ENCODE measurements at places on chromosomes 13 and 19.

DNA sequence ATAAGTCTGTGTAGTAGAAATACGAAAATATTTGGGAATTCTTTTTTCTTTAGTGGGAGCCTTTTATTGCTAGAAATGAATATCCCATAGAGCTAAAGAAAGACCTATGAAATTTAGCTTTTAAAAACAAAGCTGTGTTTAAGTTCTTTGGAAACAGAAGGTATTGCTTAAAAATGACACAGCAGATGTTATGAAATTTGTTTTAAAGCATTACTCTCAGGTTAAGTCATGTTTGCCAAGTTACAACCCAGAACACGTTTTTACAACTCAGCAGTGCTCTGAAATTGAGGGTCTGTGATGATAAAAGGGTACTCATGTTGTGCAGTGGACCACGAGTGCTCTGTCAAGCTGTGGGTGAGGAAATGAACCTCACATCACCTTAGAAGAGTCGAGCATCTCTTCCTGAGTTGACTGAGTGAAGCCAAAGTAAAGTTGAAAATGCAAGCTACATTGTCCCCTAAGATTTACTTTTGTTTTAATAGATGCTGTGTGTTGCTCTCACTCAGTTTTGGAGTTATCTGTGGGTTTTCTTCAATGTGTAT is 161.1 kb downstream of the SHISA2 start:
- DNase-seq: no peak

DNA sequence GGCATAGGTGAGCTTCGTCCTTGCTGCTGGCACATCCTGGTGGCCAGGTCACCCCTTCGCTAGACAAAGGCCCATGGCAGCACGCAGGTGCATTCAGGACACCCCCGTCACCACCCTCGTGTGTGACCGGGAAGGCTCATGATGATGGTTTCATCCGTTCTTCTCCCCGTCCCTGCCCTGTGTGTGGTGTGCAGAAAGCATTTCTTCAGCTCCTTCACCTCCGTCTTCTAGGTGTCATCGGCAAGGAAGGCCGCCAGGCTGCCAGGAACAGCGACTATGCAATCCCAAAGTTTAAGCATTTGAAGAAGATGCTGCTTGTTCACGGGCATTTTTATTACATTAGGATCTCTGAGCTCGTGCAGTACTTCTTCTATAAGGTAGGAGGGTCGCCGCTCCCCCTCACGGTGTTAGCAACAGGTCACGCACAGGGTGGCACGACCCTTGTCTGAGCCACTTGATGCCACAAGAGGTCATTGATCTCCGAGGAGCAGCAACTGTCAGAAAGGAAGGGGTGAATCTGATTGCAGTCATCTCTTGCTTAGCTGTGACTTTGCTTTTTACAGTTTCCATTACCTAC is 111.0 kb upstream of the MCF2L start:
- no peak for DNase-seq

- DNase-seq: no peak
Measured at GRCh38 chr13:108980237-108980636, 350.8 kb downstream of the MYO16 start.

GRCh38 chr13:104357672-104358354 is 1291.6 kb upstream of the SLC10A2 start:
- DNase-seq: no peak

DNA sequence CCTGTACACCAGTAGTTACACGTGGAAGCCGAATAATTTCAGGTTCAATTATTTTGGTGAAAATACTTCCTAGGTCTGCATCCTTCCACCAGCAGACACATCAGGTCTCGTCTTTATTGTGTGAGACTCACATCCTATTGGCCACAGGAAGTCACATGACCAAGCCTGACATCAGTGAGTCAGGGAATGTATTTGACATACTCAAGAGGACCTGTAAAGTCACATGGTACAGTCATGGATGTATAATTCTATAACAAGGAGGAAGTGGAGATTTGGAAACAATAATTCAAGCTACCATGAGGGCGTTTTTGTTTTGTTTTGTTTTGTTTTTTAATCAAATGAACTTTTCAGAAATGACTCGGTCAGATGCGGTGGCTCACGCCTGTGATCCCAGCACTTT is 9.3 kb upstream of the HIF3A start:
- no peak for DNase-seq

GRCh38 chr13:77810878-77811277 is 107.8 kb downstream of the EDNRB start:
- no peak for DNase-seq

DNA sequence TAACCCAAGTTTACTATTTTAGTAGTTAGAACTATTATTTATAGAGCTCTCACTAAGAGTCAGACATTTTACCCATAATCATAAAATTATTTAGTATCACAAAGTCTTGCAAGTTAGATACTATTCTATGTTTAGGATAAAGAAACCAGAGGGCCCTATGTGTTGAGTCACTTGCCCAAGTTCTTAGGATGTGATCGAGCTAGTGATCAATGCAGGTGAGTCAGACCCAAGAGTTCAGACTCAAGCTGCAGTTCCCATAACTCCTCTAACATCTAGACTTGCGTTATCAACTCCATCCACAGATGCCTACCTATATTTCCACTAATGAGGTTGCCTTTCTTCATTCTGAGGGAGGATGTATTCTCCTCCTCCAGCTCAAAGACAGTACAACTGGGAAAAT is 53.8 kb downstream of the DACH1 start:
- DNase-seq: no peak

GRCh38 chr13:20161275-20161950 is 561 bp upstream of the GJA3 start:
- peak; percentile 75 for DNase-seq

GRCh38 chr13:86397635-86398034 is 598.4 kb upstream of the SLITRK6 start:
- DNase-seq: no peak

- DNase-seq: no peak
Measured at GRCh38 chr13:113555141-113555540, 29.4 kb upstream of the TFDP1 start.

- DNase-seq: peak; percentile 91
Measured at GRCh38 chr19:14381689-14382474, 638 bp downstream of the ADGRE5 start.

DNA sequence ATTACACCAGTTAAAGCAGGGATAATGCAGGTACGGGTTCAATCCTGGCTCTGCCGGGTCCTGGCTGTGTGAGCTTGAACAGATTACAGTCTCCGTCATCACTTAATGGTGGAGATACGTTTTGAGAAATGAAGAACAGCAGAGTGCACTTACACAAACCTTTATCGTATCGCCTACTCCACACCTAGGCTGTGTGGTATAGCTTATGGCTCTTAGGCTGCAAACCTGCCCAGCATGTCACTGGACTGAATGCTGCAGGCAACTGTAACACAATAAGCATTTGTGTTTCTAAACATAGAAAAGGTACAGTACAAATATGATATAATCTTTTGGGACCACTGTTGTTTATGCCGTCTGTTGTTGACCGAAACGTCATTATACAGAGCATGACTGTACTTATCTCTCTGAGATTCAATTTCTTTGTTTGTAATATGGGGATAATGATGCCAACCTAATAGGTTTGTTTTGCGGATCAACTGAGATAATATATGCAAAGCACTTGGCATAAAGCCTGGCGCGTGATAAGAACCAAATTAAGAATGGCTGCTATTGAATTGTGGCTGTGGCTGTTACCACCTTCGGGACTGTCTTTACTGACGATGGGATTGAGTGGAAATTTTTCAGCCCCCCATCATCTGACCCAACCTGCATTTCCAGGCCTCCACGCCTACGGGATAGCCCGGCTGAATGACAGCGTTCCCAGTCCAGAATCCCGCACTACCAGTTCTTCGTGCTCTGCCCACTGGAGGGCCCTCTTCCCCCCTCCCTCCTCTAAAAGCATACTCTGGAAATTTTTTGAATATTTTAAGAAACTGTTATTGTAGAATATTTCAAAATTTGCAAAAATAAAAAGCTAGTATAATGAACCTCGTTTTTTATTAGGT is 11.2 kb downstream of the KRTDAP start:
- no peak for DNase-seq

GRCh38 chr13:70088926-70089325 is 18.7 kb upstream of the ATXN8OS start:
- DNase-seq: no peak

GRCh38 chr13:74485757-74486156 is 351.6 kb upstream of the KLF12 start:
- DNase-seq: no peak

GRCh38 chr19:10262771-10263170 is 8.1 kb upstream of the ICAM1 start:
- DNase-seq: no peak

DNA sequence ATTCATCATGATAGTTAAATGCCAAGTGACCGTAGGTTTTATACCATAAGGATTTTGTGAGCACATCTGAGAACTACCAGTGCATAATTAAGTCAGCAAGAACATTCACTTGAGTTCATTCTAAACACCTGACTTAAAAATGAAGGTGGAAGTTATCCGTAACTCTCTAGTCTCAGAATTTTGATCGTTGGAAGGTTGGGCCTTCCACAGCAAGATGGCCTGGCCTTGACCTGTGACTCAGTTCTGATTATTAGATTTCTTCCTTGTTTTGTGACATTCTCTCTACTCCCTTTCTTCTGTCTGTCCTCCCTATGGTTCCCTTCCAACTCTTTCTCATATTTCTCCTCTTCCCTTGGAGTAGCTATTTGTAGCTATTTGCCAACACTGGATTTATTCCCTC is 20.0 kb upstream of the WDFY2 start:
- DNase-seq: no peak

DNA sequence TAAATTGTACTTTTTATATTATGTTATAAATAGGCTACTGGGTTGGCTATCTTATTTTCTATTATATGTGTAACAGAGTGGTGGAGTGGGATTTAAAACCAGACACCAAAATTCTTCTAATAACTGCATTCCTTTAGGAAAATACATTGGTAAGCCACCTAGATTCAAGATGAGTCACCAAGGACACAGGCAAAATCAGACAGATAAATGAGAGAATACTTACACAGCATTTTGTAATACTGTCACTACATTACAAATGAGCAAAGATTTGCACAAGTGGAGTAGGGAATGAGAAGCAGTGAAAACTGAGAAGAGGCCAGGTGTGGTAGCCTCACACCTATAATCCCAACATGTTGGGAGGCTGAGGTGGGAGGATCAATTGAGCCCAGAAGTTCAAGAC is 6.2 kb upstream of the SPART start:
- no peak for DNase-seq

- DNase-seq: no peak
Measured at GRCh38 chr19:12772323-12772722, 3.0 kb downstream of the HOOK2 start.

DNA sequence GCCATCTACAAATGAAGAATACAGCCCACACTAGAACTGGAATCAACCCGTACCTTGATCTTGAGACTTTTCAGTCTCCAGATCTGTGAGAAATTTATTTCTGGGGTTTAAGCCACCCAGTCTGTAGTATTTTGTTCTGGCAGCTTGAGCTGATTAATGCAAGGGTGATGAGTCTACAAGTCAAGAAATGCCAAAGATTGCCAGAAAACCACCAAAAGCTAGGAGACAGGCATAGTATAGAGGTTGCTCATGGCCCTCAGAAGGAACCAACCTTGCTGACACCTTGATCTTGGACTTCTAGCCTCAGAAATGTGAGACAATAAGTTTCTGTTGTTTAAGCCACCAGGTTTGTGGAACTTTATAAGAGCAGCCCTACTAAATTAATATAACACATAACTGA is 428.2 kb upstream of the KLF12 start:
- no peak for DNase-seq

GRCh38 chr19:40332669-40333068 is 15.5 kb downstream of the C19orf47 start:
- no peak for DNase-seq

DNA sequence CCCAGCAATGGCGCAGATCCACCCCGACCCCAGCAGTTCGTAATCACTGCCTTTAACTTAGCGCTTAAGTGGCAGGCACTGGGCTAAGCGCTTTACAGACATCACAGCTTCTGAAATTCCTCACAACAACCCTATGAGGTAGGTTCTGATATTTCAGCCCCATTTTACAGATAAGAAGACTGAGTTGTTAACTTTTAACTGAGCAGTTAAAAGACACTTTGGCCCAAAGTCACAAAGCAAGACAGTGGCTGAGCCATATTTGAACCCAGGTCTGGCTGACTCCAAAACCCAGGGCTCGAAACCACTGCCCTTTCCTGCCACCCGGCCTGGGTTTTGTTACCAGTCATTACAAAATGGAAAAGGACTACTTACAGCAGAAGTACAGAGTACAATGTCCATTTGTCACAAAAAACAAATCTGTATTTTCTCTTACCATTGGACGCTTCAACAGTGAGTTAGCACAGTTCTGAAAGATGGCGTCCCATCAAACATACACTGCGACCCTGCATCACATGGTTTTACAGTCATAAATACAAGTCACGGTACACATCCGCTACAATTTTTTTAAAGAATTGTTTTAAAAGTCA is 8.5 kb downstream of the HNRNPL start:
- DNase-seq: no peak

DNA sequence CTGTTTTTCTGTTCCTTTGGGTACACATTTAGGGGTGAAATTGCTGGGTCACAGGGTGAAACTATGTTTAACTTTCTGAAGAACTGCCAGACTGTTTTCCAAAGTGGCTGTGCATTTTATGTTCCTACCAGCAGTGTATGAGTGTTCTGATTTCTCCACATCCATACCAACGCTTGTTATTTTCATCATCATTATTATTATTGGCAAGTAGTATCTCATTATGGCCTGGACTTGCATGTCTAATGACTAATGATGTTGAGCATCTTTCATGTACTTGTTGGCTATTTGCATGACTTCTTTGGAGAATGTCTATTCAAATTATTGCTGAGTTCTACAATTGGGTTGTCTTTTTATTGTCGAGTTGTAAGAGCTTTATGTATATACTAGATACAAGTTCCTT is 321.8 kb upstream of the HTR2A start:
- no peak for DNase-seq

GRCh38 chr19:44741841-44742329 is 6.6 kb upstream of the BCL3 start:
- peak; percentile 85 for DNase-seq

GRCh38 chr13:80001510-80001842 is 339.4 kb downstream of the SPRY2 start:
- no peak for DNase-seq

- no peak for DNase-seq
Measured at GRCh38 chr13:44159633-44160279, 213.9 kb upstream of the SERP2 start.

DNA sequence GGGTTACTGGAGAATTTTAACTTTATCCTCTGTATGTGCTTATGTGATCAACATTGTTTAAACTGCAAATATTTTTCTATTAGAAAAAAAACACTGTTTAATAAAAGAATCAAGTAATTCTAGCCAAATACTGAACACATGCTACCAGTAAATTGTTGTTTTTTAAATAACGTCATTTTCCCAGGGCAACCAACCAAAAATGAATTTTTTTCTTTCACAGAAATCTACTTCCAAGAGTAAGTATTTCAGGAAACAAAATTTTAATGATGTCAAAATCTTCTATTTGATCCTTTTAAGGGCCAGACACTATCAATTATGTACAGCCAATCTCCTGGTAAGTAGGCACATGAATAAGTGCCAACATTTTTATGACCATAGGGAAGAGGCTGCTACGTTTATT is 57.1 kb downstream of the TUBGCP3 start:
- DNase-seq: no peak

All from CD4-positive, alpha-beta T cell treated with Interleukin-15 for 1 hour (primary cell).